Central memory CD8-positive, alpha-beta T cell (primary cell): ENCODE measurements at places on chromosomes 4 and X.

DNA sequence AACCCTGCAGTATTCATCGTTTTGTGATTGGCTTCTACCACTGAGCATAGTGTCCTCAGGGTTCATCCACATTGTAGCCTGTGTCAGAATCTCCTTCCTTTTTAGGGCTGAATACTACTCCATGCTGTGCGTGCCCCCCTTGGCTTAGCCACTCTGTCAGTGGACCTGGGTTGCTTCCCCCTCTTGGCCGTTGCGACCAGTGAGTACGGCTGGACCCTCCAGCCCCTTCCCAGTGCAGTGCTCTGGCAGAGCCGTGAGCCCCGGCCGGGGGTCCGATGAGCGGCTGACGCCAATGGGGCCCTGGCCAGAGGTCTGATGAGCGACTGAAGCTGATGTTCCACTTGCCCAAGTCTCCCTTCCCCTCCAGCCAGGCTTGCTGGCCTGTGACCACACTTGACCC, 6.9 kb downstream of the BLOC1S4 start:
- no peak for DNase-seq

DNA sequence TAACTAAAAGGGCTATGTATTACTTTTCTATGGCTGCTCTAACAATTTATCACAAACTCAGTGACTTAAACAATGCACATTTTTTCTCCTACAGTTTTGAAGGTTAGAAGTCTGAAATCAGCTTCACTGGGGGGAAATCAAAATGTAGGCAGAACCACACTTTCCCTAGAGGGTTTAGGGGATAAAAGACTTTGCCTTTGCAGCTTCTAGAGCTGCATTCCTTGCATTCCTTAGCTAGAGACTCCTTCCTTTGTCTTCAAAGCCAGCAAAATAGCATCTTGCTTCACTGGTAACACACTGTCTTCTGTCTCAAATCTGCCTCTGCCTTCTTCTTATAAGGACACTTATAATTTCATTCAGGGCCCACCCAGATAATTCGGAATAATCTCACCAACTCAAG, 152.4 kb upstream of the SPIN4 start:
- no peak for DNase-seq

GRCh38 chr4:133151341-133151690, 2.2 kb downstream of the PCDH10 start:
- DNase-seq, result no peak

GRCh38 chrX:66200050-66200664, 36.1 kb downstream of the HEPH start:
- no peak for DNase-seq

DNA sequence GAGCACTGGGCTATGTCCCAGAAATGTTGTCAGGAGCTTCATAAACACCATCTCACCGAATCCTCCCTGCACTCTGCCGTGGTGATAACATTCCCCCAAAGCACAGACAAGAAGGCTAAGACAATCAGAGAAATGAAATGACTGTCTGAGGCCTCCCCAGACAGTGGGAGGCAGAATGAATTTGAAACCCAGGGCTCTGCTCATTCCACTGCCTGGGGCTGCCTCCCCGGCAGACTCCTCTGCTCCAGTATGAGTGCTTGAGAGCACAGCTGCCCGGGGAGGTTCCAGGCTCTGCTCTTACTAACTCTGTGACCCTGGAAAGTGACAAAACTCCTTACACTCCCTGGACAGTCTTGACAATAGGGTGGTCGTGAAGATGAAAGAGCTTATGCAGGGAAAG, 9.7 kb downstream of the FGFBP1 start:
- no peak for DNase-seq

GRCh38 chrX:39954851-39955250, 142.9 kb downstream of the BCOR start:
- no peak for DNase-seq

- no peak for DNase-seq
Observed at GRCh38 chr4:7771056-7771455, 168.6 kb downstream of the AFAP1 start.

GRCh38 chr4:2069161-2069971, 10.2 kb downstream of the NAT8L start:
- no peak for DNase-seq

GRCh38 chr4:79598214-79598613, 190.2 kb upstream of the GK2 start:
- DNase-seq, result no peak

DNA sequence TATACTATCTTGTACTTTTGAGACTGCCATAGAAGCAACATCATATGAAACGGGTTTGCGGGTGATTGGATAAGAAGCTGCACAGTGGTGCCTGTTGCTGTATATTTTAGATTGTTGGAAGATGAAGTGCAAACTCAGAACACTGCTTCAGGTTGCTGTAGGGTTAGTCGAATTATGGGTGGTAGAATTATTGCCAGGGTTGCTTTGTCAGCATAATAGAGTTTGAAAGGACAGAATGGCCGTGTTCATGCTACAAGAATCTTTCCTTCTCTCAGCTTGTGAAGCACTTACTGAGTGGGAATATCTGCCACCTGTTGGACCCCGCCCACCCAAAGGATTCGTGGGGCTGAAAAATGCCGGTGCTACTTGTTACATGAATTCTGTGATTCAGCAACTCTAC, 115.5 kb downstream of the USP9X start:
- DNase-seq, result no peak

DNA sequence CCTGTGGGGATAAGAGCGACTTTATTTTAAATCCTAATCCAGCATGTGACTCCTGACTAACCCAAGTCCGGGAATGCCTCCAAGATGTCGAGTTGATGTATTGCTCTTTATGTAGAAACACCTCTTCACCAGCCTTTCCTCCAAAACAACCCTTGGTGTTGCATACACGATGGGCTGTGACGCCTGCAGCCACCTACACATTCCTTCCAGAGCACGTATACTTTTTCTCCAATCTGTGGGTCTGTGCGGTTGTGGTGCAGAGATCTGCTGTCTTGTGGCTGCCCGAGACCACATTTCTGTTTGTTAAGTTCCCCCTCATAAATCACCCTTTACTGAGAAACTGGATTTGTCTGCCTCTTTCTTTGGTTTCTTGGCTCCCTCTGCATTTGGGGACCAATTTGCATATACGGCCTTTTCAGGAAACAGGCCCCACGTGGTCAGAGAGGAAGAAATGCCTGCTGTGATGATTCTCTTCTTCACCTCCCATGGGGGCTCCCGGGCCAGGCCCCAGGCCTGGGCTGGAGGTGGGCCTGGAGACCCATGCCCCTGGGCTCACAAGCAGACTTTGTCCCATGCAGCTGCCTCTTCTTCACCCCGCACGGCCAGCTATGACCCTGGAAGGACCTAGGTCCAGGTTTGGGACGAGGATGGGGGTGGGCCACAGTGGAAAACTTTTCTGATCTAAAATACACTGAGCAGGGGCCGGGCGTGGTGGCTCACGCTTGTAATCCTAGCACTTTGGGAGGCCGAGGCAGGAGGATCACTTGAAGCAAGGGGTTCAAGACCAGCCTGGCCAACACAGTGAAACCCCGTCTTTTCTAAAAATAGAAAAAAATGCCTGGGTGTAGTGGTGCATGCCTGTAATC, 21.4 kb upstream of the AFAP1 start:
- DNase-seq, result no peak

DNA sequence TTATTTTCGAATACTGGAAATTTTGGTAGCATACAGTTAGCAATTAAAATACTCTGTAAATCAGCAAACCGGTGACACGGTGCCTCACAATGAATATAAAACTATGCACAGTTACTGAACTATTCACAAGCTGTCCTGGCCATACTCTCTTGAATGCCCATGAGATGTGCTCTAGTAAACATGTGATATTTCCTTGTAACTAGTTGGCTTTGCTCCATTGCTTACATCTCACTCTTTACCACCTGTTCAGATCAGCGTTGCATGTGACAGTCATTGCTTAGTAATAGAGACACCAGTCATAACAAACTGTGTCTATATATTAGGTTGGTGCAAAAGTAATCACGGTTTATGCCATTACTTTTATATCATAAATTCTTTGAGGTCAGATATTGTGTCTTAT, 897.9 kb upstream of the FTHL17 start:
- no peak for DNase-seq

DNA sequence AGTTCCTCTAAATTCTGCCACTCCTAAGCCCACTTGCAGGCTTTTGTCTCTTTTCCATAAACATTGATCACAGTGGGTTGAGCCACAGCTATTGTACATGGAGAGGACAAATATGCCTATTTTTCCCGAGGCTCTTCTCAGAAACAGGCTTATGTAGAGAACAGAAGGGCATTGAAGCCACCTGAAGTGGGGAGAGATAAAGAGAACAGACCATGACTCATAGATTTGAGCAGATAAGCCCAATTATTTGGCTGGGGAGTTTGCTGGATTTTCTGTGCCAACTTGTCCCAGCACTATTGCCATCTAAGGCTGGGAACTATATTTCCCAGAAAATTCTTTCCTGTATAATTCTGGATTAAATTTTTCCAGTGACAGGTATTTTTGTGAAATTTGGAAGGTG, 446.1 kb upstream of the RPS6KA3 start:
- DNase-seq, result no peak

DNA sequence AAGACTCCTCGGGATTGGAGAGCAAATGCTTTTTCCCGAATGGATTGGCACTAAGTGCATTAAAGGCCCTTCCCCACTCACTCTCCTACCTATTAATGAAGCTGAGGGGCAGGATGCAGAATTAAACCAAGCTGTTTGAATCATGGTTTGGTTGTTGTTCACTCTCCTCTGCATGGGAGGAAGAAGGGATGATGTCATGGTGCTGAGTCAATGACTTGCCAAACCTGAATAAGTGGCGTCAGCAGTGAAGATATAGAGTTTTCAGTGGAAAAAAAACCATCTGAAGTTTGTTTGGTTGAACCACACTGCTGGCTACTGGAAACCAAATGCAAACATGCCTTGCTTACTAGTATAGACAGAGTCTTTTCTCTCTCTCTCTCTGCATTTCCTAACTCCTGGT, 19.8 kb upstream of the ZXDA start:
- no peak for DNase-seq
